Activated T-cell treated with anti-CD3 and anti-CD28 coated beads, Interleukin-2, amount 50 U/mL, for 4 hours (primary cell): ENCODE measurements at places on chromosomes 2 and 18.

GRCh38 chr18:74445585-74445984, 11.5 kb downstream of the DIPK1C start:
- DNase-seq: no peak

DNA sequence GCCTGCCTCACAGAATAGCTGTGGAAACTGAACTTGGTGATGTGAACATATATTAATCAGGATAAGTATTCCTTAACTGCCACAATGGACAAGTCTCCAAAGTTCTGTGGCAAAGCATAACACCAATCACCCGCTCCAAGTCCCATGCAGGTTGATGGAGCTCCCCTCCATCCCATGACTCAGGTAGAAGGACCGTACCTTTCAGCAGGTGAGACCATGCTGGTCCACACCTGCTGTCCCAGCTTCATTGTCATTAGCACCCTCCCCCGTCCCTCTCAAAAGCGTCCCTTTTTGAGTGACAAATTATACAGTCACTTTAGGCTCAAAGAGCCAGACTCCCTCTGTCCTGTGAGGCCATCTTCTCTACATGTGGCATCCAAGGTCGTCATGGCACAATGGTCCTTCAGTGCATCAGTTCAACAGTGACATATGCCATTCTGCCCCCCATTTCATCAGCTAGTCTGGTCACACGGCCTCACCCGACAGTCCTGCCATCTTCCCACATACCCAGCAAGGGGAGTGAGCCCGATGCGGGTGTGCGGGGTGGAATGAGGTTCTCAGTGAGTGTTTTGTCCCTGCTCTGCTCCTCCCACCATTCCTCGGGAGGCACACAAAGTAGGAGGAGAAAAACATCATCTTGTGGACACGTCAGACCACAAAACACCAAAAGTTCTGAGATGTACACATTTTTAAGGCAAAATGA, 136.7 kb upstream of the MYCN start:
- DNase-seq: no peak

DNA sequence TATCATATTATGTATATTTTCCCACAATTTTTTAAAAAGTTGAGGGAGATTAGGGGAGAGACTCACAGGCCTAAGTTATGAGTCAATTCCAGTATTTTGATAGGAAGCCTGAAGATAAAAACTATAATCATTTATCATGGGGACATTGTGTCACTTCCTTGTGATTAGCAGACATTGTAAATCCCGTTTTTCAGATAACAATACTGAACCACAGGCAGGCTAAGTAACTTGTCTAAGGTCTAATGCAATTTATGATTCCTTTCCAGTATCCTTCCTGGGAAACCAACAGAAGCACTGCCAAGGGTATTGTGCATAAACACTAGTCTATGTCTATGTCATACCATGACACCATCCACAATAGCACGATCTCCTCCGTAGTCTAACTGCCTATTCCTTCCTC, 235.2 kb upstream of the PIK3C3 start:
- DNase-seq: no peak

- no peak for DNase-seq
These were observed 135.0 kb downstream of the SP3 start for GRCh38 chr2:173830170-173830569.

DNA sequence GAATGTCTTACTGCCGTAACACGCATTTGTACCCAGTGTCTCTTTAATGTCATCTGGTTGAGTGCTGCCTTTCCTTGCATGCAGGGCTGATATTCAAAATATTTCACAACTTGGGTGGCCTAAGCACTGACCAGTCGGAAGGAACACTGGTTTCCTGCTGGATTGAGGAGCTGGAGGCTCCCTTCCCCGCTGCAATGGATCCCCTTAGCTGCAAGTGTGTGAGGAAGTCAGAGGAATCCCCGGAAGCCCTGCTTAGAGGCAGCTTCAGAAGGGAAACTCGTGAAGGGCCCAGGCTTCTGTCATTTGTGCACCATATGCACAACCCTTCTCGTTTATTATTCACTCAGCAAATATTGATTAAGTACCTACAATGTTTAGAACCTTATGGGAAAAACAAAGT, 33.2 kb upstream of the SP3 start:
- no peak for DNase-seq
